T-cell (primary cell): ENCODE measurements at places on chromosomes 12 and 14. TPM values are rescaled to one million over a fixed set of nuclear protein-coding genes. Genes with fewer than 3 reads are reported as not detected.

The TGM1 gene
- 9.4 TPM for total RNA-seq

The PLXNC1 gene
- 13.4 TPM for total RNA-seq

The DPF3 gene
- total RNA-seq = 0.33 TPM

The OAS1 gene
- 22.9 TPM for total RNA-seq

The SDR9C7 gene
- total RNA-seq = not detected

The SLC5A8 gene
- total RNA-seq = not detected
